ENCODE measurements at places on chromosomes 16 and 17.

DNA sequence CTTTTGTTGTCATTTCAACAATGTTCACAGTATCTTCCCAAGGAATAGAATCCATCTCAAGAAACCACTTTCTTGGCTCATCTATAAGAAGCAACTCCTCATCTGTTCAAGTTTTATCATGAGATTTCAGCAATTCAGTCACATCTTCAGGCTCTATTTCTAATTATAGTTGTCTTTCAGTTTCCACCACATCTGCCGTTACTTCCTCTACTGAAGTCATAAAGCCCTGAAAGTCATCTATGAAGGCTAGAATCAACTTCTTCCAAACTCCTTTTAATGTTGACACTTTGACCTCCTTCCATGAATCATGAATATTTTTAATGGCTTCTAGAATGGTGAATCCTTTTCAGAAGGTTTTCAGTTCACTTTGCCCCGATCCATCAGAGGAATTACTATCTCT, 102.1 kb downstream of the CDH13 start:
- DNase-seq, result no peak

DNA sequence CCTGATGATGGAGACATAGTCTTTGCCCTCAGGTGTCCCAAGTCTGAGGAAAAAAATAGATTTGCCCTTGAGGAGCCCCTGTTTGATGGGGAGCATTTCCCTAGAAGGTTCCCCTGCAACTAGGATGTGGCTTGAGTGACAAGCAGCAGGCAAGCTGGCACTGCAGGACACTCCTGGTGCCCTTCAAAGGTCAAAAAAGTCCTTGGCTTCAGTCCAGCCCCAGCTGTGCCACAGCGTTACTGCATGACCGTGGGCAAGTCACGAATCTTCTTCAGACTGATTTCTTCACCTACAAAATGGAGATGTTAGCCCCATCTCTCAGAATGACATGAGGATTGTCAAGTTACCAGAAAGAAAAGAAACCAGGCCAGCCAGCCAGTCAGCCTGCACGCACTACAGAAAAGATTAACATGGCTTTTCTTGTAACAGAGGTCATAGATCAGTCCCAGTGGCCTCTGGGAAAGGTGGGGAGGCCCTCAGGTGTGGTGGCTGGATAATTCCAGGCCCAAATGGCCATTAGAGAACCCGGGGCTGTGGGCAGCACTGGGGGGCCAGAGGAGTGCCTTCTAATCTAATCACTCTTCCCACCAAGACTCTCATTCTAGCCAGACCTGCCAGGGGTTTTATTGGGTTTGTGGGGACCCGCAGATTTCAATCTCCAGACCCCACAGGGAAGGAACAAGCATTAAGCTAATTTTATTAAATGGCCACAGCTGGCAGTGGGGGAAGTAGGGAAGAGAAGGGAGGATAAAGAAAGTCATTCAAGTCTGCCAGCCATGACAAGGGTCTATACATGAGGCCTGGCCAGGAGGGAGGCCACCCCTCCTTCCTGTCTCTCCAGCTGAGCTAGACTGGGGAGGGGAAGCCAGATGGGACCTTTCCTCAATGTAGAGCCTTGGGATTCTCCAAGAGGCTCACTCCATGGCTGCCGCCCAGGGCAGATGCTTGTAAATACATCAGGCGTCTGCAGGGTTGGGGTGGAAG, 9.7 kb upstream of the KIF18B start:
- DNase-seq, result no peak

DNA sequence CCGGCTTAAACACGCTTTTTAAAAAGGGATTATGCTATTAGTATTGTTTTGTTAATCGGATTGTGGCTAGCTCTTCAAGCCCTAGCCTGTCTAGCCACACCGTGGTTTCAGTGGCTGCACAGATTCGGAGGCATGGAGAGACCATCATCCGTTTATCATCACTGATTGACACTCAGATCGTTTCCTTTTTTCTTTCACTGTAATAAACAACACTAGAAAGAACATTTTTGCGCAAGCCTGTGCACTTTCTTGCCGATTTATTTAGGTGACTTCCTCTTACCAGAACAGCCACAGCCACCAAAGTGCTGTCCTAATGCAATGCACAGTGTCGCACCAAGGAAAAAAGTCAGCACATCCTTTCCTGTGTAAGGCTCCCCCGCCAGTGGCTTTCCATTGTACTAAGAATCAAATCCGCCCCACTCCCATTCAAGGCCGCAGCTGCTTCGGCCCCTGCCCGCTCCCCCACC, 78.2 kb downstream of the CRISPLD2 start:
- no peak for DNase-seq

GRCh38 chr17:62630365-62631085, 3.1 kb downstream of the MRC2 start:
- no peak for DNase-seq

DNA sequence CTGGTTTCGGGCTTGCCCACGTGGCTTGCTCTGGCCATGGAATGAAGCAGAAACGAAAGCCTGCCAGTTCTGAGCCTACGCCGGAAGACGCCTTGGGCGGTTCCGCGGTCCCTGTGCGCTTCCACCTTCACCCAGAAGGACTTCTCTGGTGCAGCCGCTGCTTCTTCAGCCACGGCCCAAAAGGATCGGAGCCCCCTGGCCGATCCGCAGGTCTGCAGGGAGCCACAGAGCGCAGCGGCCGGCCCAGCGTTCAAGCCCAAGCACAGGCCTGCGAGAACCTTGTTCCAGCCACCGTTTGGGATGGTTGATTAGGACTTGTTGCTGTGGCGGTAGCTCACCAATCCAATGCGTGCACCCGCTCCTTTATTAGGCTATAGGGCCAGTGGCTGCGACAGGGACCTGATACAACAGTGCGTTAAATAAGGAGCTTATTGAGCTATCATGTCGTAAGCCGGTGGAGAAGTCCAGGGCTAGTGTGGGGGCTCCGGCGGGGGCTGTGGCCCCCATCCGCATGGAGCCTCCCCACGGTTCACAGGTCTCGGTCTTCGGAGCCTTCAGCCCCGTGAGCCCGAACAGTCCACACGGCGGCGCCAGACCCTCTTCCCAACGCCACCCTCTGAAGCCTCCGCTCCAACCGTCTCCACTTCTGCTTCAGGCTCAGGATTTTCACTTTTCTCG, 10.2 kb upstream of the MPP2 start:
- peak; percentile 34 for DNase-seq

DNA sequence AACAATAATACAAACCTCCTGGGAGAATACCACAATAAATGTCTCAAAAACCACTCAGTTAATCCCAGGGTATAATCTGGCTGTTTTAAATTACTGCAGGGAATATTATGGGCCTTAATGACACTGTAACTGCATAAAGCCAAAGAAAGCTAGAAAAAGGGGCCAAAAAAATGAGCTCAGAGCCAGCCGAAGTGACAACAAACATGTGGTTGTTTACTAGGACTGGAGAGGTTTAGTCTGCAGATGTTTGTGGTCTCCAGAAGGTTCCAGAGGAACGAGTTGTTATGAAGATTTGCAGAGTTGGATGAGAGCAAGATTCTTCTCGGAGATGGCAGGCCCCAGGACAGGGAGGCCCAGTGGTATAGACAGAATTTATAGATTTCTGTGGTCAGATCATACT, 97.1 kb upstream of the AKTIP start:
- DNase-seq, result no peak
